RPMI7951 (cell line): ENCODE measurements at places on chromosomes 5 and 9. TPM values are rescaled to one million over a fixed set of nuclear protein-coding genes. Genes with fewer than 3 reads are reported as not detected.

- no peak for DNase-seq
Measured at GRCh38 chr9:93390953-93391515, 60.5 kb upstream of the FAM120A start.

- DNase-seq, result no peak
Measured at GRCh38 chr5:96909003-96909402, 26.9 kb upstream of the LNPEP start.

DNA sequence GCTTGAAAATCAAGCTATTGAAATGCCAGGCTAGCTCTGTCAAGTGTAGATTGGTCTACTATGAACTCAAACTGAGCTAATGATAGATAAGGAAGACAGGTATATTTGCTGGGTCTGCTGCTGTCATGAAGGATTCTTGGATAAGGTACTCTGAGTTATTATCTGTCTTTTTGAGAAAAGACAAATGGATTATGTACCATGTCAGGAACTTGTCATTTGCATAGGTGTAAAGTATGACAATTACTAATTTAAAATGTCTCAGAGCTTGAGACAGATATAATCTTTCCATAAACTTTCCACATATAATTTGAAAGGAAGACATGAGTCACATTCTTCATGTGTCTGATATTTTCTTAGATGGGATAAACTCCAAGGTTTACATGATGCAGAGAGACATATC, 594.1 kb upstream of the PTPRD start:
- DNase-seq, result no peak

DNA sequence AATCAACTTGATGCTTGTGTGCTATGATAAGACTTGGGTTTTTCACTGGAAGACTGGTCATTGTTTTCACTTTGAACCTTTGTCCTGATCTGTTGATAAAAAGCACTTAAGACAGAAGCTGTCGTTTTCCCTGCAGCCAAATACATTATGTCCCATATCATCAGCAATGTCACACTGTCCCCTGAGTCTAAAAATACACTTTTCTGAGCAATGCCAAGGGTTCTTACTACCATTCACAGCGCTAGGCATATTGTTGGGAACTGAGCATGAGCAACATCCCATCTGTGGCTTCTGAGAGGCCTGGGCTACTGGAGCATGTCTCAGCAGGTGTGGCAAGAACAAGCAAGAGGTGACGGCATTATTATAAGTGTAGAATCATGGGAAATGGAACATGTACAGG, 81.8 kb downstream of the SEMA6A start:
- no peak for DNase-seq

- no peak for DNase-seq
Measured at GRCh38 chr5:102539996-102540728, 41.4 kb upstream of the SLCO6A1 start.

WHRN gene
- 1.4 and 1.7 TPM in 2 replicates for total RNA-seq

GMCL2 gene
- total RNA-seq, result not detected in 2 replicates

IL9 gene
- not detected in 2 replicates for total RNA-seq

CBY3 gene
- total RNA-seq, result not detected in 2 replicates

DNA sequence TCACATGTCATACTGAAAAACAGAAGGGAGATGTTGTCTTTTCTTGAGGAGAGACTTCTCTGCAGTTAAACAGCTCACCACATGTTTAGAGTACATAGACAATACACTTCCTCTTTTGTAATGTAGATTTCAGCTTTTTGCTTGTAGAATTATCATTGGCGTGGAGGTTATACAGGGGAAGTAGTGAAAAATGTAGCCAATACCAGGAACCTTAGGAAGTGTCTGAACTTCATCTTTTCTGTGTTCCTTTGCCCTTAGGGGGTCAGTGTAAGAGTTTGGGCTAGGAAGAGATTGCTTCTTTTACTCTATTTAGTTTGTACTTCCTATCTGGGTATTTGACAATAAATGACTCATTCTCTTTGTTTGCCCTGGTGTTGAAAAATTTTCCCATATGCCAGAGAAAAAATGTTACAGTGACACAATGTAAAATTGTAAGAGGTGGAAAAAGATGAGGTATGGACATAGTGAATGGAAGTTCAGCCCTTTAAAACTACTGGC, 21.0 kb upstream of the CDKN2B start:
- DNase-seq, result peak; percentile 84

GPSM1 gene
- 6.3 and 6.6 TPM in 2 replicates for total RNA-seq

TRAF1 gene
- total RNA-seq, result 3.1 and 3.4 TPM in 2 replicates

DNA sequence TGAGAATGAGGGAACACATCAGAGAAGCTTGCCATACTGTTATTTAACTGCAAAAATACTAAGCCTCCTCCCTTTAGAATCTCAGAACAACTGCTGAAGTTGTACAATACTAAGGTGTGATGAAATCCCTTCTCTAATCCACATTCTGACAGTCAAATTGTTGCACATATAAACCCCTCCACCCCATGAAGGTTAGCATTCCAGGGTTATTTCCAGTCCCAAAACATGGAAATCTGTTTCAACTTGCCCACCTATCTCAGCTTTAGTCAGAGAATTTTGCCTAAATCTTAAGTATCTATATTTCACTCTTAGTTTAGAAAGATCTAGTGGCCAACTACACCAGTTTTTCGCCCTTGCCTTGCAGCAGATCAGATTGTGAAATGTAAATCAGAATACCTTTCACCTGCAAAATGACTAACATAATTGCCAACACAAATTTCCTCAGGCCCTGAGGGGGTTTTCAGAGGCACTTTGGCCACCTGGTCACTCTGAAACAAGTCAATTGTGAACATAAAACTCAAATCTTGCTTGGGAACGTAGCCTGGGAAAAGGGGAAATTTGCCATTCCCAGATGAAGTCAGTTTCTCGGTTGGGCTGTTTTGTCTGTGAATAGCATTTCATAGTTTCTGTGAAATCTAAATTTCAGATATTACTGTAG, 93.9 kb downstream of the EFNA5 start:
- no peak for DNase-seq

GRCh38 chr5:19728571-19728970, 259.4 kb downstream of the CDH18 start:
- DNase-seq, result no peak

GRCh38 chr5:27388755-27389154, 350.4 kb upstream of the CDH9 start:
- DNase-seq, result no peak

- no peak for DNase-seq
Measured at GRCh38 chr9:20184541-20184940, 395.7 kb upstream of the SLC24A2 start.

DNA sequence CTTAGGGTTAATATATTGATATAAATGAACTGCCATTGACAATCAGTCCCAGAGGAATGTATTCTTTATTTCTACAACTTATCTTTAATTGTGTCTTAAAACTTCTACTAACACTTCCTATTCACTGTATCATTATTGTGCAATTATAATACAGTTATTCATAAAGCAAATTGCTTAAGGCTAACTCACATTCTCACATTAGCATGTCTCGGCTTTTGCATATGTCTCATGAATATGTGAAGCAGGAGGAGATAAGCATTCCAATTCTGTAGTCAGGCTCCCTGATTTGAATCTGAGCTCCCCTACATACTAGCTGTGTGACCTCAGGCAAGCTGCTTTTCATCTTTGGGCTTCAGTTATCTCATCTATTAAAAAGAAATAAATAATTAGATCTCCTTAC, 45.4 kb downstream of the PLGRKT start:
- no peak for DNase-seq

FCHO2 gene
- total RNA-seq, result 9.6 and 12.0 TPM in 2 replicates

- DNase-seq, result no peak
Measured at GRCh38 chr5:178325311-178325678, 92.7 kb upstream of the PHYKPL start.

- DNase-seq, result no peak
Measured at GRCh38 chr5:87129046-87129445, 138.6 kb upstream of the RASA1 start.

- no peak for DNase-seq
Measured at GRCh38 chr9:124004593-124004992, 7.0 kb upstream of the LHX2 start.

DRD1 gene
- total RNA-seq, result not detected in 2 replicates

DNA sequence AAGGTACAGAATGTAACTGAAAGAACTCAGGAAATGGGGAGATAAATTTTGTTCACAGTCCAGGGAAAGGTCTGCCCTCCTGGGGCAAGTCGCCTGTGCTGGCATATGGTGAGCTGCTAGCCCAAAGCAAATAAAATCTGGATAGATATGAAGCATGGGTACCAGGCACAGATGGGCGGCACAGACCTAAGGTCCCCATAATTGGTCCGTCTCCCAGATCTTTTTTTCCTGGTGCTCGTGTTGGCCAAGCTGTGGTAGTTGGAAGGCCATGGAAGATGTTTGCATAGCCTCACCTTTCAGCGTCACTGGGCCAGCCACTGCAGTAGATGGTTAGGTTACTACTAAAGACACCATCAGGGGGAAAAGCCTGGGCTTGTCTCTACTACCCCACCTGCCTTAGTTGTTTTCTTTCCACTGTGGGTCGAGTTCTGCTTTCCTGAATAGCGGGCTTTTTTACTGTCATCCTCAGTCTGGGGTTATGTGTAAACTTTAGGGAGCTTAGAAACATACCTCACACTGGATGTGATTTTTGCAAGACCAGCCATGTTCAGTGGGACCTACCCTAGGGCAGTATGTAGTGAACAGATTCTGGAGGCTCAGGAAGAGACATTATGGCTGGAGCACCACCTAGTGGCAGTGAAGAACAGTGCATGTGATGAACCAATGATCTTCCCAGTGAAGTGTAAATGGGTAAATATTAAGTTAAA, 24.2 kb upstream of the GLRX start:
- peak; percentile 62 for DNase-seq

SHISAL2B gene
- total RNA-seq, result not detected in 2 replicates

FGF18 gene
- total RNA-seq, result not detected in 2 replicates

GRCh38 chr5:122429545-122430318, 117.7 kb downstream of the SNCAIP start:
- no peak for DNase-seq

PCAT7 gene
- total RNA-seq, result 0.29 and 0.36 TPM in 2 replicates

DBH gene
- total RNA-seq, result not detected in 2 replicates

CDH10 gene
- not detected in 2 replicates for total RNA-seq

LECT2 gene
- not detected in 2 replicates for total RNA-seq

DNA sequence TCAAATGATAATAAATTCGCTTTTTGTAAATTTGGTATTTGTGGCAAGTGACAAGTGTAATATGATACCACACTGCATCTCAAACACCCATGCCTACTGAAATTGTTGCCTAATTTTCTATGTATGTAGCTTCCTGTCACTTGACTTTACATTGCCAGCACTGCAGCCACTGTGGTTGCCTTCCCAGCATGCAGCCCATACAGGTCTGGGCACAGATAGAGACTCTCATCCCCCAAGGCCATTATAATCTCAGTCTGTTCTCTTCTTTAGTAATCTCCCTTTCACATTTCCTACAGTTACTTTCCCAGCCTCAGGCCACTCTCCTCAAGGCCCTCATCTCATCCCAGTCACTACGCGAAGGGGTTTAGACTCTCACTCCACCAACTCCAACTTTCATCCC, 1200.6 kb downstream of the PTPRD start:
- DNase-seq, result no peak

TMEM252 gene
- not detected in 2 replicates for total RNA-seq

GRCh38 chr9:107288701-107289100, 5.6 kb downstream of the RAD23B start:
- no peak for DNase-seq

NDUFB6 gene
- 180 and 184 TPM in 2 replicates for total RNA-seq

CARD6 gene
- total RNA-seq, result 2.5 and 4.3 TPM in 2 replicates

DNA sequence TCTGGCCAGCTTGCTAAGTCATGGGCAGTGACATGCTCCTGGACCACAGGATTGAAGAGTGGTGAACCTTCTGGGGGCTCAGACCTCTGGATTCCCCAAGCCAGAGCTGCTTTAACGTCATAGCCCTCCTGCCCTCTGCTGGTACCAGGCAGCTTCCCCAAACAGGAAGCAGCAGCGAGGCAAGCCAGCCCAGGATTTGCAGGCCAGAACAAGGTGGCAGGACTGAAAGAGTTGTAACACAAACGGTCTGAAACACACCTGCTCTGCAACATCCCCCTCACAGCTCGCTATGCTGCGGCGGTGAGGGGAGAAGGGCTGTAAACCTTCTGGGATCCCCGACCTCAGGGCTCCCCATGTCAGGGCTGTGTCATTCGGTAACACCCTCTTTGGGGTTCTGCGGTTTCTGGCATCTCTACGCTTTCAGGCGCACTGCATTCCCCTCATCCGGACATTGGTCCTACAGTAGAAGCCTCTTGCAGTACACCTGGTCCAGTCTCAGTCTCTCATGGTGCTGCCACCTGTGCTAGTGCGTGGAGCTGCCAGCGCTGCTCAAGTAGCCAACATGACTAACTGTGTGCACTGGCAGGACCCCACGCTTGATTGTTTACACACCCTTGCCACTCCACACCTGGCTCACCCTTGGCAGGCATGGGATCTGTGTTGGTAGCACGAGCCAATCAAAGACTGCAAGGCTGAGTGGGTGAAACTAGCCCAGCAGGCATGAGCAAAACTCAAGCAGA, 893.3 kb downstream of the PTPRD start:
- DNase-seq, result no peak

DNA sequence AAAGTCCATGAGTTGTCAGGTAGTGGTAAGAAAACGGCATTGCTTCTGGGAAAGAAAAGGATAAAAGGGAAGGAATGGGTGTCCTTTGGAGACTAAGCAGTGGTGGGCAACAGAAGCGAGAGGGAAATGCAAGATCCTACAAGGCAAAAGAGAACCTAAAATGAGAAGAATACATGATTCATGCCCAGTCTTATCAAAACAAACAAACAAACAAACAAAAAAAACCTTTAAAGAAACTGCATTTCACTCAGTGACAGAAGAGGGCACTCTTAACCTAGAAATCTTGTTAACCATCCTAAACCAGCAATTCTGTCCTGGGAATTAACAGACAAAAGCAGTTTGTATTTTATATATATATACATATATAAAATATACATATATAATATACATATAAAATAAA, 88.5 kb downstream of the SUSD1 start:
- peak; percentile 20 for DNase-seq

- no peak for DNase-seq
Measured at GRCh38 chr5:124678468-124678867, 68.0 kb downstream of the ZNF608 start.

GRCh38 chr5:138833080-138833479, 42.1 kb downstream of the LRRTM2 start:
- DNase-seq, result no peak

NXNL2 gene
- total RNA-seq, result 1.1 and 1.4 TPM in 2 replicates

- DNase-seq, result no peak
Measured at GRCh38 chr9:136658849-136659535, 3.7 kb upstream of the EGFL7 start.

DNA sequence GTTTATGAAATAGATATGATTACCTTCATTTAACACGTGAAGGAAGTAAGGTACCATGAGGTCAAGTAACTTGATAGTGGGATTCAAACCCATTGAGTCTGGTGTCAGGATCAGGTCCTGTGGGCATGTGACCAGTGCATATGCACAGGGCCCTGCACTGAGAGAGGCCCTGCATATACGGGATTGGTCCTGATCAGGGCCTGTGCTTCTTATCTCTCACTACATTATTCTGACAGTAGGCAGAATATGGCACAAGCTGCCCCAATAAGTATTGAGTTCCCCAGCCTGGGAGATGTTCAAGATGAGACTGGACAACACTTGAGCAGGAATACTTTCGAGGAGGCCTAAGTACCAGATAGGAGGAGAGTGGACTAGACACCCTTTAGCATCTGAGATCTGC, 44.0 kb downstream of the GALNT10 start:
- no peak for DNase-seq

C9orf153 gene
- 0.48 TPM in 1 of 2 replicates, not detected in the other for total RNA-seq

GRCh38 chr9:93265301-93265971, 81.5 kb downstream of the WNK2 start:
- no peak for DNase-seq

PCDH12 gene
- total RNA-seq, result not detected in 2 replicates
